ENCODE measurements at places on chromosomes 3 and 15.

- DNase-seq: no peak
Observed at GRCh38 chr15:63212050-63213004, 22.9 kb downstream of the RAB8B start.

GRCh38 chr3:139378587-139379241 is 10.7 kb downstream of the COPB2 start:
- DNase-seq: no peak

DNA sequence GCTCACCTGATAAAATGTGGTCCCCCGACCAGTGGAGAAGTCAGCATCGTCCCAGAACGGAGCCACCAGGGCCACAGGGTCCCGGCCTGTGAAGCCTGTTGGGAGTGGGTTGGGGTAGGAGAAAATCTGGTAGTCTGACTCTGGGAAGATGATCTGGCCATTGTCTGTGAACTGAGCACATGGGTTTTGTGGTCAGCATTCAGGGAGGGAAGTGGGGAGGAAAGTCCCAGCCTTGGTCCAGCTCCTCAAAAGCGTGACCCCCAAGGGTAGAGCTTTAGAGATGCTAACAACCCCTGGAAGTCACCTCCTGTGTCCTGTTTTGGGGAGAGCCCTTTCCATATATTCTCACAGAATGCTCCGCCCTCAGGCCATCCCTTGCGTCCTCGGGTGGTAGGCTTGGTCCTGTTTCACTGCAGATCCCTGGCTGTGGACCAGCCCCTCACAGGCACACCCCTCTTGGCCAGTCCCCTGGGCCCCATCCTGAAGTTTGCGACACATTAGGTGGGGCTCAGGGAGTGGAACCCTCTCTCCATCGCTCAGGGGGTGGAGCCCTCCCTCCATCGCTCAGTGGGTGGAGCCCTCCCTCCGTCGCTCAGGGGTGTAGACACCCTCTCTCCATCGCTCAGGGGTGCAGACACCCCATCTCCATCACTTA is 40.0 kb downstream of the MUC4 start:
- no peak for DNase-seq

GRCh38 chr15:36529296-36530011 is 50.0 kb upstream of the CDIN1 start:
- no peak for DNase-seq

DNA sequence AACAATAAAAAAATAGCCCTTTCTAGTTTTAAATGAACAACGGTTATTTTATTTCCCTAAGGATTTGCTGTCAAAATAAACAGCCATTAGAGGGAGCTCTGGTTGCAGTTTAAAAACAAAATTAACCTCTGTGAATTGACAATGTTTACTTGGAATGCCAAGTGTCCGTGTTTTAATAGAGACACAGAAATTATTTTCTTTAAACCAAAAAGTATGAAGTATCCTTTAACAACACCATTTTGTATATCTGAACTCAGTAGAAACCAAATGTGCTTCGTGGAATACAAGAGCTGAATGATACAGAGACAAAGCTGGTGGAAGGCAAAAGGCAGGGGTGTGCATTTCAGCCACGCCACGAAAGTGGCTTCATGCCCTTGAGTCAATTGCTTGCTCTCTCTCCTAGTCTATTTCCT is 74.4 kb downstream of the MOBP start:
- DNase-seq: peak; percentile 25

GRCh38 chr3:151404316-151404715 is 19.8 kb upstream of the P2RY12 start:
- no peak for DNase-seq

DNA sequence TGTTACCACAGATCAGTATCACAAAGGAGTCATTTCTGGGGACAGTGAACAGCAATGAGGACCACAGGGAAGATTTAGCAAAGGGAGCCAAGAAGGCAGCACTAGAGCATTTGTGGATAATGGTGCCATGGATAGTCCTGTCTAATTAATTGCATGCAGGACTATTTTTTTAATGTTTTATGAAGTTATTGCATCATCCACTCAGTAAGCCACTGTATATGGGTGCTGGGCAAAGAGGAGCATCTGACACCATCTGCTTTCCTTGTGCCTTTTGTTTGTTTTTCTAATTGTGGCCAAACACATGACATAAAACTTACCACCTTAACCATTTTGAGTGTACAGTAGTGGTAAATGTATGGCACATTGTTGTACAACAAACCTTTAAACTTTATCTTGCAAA is 301.1 kb upstream of the LRRFIP2 start:
- no peak for DNase-seq

- DNase-seq: no peak
Observed at GRCh38 chr3:145248928-145249327, 912.1 kb downstream of the PLOD2 start.

DNA sequence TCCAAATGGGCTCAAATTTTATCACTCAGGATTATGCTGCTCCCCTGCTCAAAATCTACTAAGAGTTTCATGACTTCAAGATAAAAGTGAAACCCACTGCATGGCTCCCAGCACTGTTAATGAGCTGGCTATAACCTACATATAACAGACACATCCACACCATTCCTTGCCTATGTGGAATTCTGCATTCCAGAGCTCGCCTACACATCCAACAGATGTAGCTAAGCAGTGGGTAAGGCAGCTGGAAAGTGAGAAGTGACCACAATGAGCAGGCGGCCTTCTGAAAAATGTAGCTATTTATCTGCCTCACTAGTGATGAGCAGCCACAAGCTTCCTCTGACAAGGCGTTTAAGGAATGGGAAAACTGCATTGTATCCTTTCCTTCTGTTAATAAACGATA is 92.0 kb upstream of the TRIM42 start:
- no peak for DNase-seq

DNA sequence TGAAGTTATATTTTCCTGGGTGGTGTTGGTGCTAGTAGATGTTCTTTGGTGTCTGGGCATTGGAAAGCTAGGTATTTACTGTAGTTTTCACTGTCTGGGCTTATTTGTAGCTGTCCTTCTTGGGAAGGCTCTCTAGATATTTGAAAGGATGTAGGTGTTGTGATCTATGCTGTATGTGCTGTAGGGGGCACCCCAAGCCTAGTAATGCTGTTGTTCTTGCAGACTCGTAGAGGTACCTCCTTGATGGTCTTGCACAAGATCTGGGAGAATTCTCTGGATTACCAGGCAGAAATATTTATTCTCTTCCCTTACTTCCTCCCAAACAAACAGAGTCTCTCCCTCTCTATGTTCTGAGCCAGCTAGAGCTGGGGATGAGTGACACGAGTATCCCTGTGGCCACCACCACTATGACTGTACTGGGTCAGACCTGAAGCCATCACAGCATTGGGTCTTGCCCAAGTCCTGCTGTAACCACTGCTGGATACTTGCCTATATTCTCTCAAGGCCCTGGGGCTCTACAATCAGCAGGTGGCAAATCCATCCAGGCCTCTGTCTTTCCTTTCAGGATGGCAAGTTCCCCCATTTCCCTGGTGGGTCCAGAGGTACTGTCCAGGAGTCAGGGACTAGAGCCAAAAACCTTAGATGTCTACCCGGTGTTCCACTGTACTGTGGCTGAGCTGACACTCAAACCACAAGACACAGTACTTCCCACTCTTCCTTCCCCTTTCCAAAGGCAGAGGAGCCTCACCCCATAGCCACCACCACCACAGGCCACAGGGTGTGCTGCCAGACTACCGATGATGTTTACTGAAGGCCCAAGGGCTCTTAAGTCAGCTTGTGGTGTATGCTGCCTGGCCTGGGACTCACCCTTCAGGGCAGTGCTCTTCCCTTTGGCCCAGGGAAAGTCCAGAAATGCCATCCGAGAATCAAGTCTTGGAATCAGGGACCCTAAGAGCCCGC is 195.2 kb upstream of the DPPA4 start:
- peak; percentile 70 for DNase-seq

DNA sequence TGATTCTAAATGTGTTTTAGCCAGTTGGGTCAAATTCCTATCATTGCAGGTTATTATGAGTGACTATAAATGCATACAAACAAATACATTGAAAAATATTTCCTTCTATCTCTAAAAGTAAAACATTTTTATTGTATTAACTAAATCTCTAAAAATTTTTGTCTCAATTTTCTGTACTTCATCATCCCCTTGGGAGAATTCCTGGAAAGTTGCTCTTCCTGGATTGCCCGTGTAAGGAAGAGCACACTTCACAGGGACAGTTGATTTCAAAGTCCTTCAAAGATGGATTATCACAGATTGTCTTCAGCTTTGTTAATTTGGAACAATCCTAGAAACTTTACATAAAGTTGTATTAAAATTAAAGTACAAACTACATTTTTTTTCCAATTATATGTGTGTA is 595.6 kb downstream of the ROBO1 start:
- no peak for DNase-seq

DNA sequence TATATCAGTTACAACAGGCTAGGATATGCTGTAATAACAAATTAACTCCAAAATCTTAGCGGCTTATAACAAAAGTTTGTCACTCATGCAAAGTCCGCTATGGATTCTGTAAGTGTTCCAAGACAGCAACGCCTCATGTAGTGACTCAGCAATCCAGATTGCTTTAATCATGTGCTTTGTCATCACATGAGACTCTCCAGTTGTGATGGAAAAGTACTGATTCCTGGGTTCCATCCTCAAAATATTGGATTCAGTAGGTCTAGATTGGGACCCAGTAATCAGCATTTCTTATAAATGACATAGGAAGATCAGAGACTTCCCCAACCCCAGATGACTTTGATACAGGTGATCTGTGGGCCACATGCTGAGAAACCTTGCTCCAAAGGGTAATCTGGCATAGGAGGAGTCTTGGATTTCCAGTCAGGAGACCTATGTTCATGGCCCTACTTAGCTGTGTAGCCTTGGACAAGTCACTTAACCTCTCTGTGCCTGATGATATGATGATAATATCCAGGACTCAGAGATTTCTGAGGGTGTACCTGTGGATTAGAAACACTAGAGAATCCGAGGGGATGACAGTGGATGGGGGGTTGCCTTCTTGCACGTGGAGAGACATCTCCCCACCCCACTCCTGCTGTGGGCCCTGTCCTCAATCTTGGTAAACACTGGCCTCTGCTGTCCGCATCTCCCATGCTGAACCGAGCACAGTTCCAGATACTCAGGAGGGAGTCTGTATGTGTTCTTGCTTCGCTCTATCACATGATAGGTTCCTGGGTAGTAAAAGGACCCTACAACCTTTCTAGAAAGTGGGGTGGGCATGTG is 65.5 kb downstream of the CORO2B start:
- DNase-seq: no peak

GRCh38 chr3:112889357-112889756 is 42.7 kb upstream of the CD200R1L start:
- no peak for DNase-seq

GRCh38 chr3:138046955-138047354 is 37.0 kb downstream of the CLDN18 start:
- no peak for DNase-seq

DNA sequence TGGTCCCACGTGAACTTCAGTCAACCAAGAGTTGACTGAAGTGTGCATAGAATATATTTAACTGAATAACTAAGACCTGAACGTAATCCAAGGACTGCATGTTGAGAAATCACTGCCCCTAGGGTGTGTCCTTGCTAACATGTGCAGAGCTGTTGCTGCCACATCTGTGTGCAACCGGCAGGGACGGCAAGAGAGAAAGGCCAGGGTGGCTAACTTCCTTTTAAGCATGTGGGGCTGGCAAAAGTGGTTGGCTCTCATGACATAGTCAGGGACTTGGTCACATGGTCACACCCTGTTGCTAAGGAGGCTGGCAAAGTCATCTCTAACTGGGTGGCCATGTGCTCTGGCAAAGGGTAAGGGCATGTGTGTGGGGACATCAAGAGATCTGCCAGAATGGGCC is 52.4 kb downstream of the GASK1A start:
- no peak for DNase-seq

DNA sequence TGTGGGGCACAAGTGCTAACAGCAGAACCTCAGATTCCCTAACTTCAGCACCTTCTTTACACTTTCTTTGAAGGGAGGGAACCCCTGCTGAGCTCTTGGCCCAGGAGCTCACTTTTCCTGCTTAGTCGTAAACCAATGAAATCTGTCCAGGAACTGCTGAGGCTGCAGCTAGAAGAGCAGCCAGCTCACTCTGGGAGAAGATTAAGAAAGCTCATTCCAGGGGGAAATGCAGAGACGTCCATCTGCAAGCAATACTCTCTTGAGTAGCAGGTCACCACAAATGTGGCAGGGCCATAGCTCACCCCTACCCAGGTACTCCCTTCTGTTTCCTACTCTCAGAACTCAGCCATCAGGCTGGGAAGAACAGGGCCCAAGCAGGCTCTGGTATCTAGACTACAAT is 103.3 kb downstream of the WDR76 start:
- peak; percentile 38 for DNase-seq

- no peak for DNase-seq
Observed at GRCh38 chr15:77071305-77072223, 655 bp upstream of the TSPAN3 start.

DNA sequence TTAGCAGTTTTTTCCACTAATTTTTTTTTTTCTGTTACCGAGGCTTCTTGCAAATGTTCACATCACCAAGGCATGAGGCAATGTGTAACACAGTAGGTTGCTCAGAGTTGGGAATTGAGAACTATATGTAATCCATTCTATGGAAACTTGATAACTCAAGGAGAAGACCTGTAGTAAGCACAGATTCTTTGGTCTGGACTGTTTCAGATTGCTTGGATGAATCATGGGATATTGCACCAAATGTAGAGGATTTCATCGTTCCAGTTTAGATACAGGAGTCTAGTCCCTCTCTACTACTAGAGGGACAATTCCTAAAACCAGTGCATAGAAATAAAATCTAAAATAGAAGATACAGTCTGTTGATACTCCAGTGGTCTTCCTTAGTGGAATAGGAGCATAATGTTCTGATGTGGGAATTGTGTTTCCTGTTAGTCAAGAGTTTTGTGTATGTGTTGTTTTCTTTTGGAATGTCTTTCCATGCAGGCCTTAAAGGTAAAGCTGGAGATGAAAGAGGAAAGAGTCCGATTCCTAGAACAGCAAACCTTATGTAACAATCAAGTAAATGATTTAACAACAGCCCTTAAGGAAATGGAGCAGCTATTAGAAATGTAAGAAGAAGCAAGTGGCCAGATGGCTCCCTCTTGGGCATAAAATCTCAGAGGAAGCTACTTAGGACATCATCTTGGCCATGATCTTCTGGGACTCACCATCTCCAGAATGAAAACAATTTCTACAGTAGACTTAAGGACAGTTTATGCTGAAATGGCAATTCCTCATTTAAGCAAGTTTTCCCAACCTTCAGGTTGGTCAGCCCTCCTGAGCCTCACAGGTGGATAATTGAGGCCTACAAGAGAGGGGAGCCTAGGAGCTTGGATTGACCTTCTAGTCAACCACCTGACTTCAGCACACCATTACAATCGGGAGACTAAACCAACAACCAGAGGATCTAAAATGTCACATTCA is 10.7 kb downstream of the KNSTRN start:
- no peak for DNase-seq

- peak; percentile 46 for DNase-seq
Observed at GRCh38 chr15:90869601-90870353, 1.4 kb downstream of the FURIN start.

GRCh38 chr3:61439122-61439458 is 122.3 kb upstream of the PTPRG start:
- no peak for DNase-seq

- no peak for DNase-seq
Observed at GRCh38 chr15:70519616-70520015, 243.7 kb downstream of the UACA start.
